ENCODE measurements at places on chromosomes 4 and X.

DNA sequence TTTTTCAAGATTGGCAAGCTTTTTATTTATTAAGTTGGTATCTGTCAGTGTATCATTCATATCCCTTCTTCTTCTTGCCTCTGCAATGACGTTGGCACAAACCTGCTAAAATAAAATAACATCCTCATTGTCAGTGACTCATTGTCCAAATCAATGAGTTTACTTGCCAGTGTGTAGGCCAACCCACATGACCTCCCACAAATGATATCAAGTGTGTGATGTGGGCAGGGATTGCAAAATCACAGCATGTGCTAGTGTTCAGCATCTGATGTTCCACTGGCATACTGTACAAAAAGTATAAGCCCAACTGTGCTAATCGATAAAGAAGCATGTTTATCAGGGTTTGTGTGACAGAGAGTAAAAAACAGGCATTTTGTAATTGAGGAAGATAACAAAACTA lies 25.5 kb downstream of the GPAT3 start:
- no peak for DNase-seq

GRCh38 chr4:25088093-25088952 lies 57.6 kb upstream of the LGI2 start:
- peak; percentile 62 for DNase-seq

DNA sequence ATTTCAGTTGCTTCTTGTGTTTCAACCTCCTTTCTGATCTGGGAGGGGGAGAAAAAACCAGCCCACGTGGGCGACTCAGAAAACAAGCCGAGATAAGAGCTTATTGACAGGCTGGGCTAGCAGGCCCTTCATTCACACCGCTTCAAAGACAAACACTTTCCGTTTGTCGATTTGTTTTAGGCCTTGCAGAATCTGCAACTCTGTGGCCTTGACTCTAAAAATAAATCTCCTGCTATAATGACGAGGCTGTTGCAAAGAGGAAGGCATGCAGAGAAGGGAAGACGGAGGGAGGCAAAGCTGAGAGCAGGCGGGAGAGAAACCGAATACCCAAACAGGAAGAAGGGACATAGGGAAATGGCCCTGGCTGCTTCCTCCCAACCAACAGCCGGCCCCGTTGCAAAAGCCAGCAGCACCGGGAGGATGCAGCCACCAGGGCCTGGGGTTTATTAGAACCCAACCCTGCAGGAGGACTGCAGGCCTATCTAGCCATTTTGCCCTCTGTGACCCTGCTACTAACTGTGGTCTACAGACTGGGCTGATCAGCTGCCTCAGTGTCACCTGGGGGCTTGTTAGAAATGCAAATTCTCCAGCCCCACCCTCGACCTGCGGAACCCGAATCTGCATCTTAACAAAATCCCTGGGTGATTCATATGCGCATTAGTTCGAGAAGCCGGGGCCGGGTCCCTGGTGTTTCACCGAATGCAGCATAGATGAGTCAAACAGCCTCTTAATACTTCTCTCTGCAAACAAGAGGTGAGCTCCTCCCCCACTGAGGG lies 325.5 kb downstream of the BCOR start:
- peak; percentile 27 for DNase-seq

GRCh38 chr4:181278941-181279340 lies 964.3 kb upstream of the TENM3 start:
- no peak for DNase-seq

DNA sequence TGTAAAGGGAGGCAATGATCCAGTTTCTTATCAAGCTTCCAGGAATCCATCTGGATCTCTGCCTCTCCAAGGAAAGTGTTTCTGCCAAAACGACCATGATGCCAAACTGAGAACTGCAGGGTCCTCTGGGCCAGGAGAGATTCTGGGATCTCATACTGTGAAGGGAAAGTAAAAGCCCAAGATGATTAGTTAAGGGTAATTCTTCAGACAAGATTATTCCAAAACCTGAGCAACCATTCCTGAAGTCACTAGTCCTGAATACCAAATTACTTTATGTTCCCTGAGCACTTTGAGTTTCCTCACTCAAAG lies 42.0 kb downstream of the SRPX2 start:
- no peak for DNase-seq

DNA sequence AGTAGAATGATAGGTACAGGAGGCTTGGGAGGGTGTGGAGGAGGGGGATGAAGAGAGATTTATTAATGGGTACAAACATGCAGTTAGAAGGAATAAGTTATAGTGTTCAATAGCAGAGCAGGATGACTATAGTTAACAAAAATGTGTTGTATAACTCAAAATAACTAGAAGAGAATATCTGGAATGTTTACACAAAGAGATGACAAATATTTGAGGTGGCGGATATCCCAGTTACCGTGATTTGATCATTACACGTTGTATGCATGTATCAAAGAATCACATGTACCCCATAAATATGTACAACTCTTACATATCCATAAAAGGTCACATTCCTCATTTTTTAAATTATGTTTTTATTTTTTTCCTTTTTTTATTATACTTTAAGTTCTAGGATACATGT lies 456.6 kb downstream of the MAGEB5 start:
- DNase-seq = no peak
